Stimulated activated CD8-positive, alpha-beta memory T cell treated with anti-CD3 and anti-CD28 coated beads, Interleukin-4, amount 100 ng/mL, for 1 hour (primary cell): ENCODE measurements at places on chromosomes 7 and 10.

GRCh38 chr10:101018118-101018599, 12.8 kb downstream of the PDZD7 start:
- no peak for DNase-seq

DNA sequence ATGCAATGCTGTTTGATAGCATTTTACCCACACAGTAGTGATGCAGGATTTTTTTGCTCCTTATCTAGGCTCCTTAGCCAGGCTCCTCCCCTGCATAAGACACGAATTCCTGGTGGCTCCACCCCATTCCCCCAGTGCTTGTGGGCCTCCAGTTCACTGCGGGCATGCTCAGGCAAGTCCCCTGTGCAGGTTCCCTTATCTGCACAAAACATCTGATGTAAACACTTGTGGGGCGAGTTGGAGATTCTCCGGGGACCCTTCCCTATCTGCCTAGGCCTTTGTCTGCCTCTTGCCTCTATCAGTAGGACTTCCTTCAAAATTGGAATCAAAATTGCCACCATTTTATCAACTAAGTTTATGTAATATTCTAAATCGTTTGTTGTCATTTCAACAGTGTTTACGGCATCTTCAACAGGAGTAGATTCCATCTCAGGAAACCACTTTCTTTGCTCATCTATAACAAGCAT, 5.4 kb upstream of the STK17A start:
- no peak for DNase-seq

- no peak for DNase-seq
Measured at GRCh38 chr10:102431452-102432124, 786 bp downstream of the CUEDC2 start.

GRCh38 chr7:106610996-106611886, 49.7 kb downstream of the CCDC71L start:
- DNase-seq: no peak

GRCh38 chr7:13742811-13743210, 246.7 kb downstream of the ETV1 start:
- no peak for DNase-seq

DNA sequence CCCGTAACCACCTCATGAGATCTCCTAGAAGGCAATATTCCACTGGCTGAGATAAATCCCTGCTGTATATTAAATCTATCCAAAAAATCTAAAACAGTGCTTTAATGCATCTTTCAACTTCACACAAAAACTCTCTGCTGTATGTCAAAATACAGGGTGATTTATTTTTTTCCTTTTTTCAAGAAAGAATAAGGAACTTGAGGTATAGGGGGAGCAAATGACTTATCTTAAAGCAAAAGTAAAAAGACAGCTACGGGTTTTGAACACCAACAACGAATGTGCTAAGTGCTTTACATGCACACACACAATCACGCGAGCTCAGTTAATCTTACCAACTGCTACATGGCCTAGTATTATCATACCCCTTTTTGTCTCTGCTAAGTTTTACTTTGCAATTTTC, 168.9 kb upstream of the PHF14 start:
- DNase-seq: no peak

DNA sequence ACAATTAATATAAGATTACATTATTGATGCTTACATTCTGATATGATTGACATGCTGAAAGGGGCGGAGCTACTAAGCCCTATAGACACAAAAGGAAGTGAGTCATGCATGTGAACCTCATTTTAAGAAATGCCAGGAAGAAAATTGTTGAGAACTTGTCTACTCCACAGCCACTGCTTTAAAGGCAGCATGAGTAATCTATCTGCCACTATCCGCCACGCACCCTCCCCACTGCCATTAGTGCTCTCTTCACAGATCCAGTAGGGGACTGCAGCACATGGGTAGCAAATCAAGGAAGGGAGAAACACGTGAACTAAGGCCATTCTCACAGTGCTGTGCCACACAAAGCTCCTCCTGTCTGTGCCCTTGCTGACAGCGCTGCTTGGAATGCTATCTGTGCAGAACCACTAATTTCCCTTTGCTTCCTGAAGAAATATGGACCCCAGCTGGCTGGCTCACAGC, 524.8 kb downstream of the GRM8 start:
- no peak for DNase-seq

DNA sequence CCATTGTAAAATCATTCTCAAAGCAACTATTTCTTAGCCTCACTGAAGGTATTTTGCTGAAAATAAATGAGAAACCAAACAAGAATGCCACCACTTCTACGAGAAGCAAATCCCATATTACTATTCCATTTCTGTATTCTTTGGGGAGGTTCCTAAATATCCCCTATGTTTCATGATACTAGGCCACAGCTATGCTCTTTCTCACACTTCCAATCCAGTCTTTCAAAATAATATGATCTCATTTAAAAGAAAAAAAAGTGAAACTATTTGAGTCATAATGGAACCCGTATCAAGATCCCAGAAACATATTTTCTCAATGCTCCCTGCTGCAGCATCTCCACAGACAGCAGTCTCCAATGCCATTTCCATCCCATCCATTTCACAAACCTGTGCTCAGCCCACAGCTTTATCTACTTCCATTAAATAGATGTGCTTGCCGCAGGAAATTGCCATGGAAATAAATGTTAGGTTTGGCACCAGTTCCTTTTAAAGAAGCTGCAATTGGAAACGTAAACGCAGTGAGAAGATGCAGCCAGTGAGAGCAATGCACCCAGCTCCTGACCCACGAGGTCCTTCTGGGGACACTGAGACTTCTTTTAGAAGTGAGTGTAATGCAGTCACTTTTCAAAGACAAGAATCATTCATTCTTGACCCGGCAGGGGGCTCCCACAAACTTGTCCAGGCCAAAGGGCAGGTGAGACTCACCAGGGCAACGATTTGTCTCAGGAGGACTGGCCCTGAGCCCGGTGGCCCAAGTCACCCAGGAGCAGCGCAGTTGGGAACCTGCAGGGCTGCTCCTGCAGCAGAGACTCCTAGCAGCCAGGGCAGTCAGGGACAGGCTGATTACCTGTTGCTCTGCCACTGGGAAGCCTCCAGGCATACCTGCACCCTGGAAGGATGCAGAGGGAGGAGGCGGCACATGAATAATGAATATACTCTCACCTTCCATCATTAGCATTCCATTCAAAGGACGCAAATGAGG, 99.6 kb downstream of the C10orf90 start:
- no peak for DNase-seq

- DNase-seq: no peak
Measured at GRCh38 chr7:16491148-16491547, 25.6 kb upstream of the SOSTDC1 start.

DNA sequence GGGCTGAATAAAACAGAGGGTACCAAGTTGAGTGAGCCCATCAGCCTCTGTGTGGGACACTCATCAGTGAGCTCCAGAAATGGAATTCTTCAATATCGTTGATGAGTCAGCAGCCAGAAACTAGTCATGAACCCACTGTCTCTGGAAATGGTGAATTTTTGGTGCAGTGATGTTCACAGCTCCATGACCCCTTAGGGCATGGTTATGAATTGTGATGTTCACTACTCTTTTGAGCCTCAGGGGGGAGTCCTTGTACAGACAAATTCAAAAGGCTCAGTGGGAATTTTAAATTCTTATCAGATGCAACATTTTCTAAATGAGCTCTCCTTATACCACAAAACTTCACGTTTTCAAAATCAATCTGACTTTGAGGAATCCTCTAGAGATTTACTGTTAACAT, 335.7 kb downstream of the PHTF2 start:
- no peak for DNase-seq
